Lung (tissue), 17 donors: ENCODE measurements at places on chromosomes 13 and 19. TPM values are rescaled to one million over a fixed set of nuclear protein-coding genes. Genes with fewer than 3 reads are reported as not detected.

GRCh38 chr19:41927497-41928192 lies 604 bp downstream of the ERFL start:
- no peak for DNase-seq

GRCh38 chr19:35449359-35450043 lies 1.4 kb downstream of the FFAR2 start:
- DNase-seq, result no peak

- DNase-seq, result no peak
These were observed 63.5 kb upstream of the SPATA13 start for GRCh38 chr13:24097064-24097463.

DNA sequence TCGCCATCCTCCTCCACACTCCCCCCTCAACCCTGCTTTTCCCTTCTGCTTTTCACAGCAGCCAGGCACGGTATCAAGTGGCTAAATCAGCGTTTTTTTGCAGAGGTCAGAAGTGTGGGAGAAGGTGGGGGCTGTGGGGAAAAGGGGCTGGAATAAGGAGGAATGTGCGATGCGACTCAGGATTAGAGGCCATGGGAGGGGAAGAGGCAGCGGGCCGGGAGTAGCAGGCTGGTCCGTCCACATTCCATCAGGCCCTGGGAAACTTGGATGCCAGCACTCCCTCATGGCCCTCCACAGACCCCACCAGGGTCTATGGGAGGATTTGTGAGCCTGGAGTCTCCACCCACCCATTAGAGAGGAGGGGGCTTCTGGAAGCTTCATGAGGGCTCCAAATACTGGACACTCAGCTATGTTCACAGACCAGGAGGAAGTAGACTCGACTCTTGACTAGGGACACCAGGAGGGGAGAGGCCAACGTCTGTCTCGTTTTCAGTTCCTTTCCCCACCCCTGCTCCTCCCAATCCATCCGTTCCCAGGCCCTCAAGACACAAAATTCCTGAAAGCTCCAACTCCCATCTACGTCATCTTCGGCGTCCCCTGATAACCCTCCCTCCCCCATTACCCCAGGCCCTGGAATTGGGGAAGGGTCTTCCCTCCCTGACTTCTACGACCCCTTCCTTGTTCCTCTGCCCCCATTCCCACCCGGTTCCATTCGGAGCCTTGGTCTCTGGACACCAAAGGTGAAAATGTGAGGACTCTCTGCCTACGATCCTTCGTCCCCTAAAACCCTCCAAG lies 3.3 kb upstream of the KCNC3 start:
- DNase-seq, result peak; percentile 84

DNA sequence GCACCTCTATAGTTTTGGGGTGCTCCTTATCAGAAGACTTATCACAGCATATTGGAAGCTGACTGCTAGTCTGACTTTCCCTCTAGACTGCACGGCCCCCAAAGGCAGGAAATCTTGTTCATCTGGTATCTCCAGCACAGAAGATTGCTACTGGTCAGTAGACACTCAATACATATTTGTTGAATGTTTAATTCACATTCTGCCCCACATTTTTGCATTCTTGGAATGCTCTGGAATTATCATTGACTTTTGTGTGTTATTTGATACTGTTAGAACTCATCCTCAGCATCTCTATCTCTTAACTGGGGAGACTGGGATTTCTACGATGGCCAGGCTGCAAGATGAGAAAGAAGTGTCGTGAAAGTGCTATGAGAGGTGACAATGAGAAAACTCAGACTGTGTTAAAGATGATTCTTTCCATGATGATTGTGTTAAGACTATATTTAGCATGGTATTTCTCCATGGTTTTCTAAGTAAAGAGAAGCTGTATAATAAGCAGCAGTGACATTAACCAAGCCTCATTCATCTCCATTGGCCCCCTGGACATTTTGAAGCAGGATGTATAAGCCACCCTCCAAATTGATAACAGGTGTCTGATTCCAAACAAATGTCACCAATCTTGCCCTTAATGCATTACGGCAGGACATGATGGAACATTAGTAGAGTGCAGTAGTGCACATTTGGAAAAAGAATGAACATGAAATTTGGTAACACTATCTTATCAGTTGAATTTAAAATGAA lies 440.9 kb downstream of the RFC3 start:
- no peak for DNase-seq

GGN gene
- polyA plus RNA-seq, result 0.33 TPM

- peak; percentile 63 for DNase-seq
These were observed 17.1 kb downstream of the HNRNPM start for GRCh38 chr19:8461891-8462290.

EGLN2 gene
- polyA plus RNA-seq, result 132 TPM

C19orf67 gene
- polyA plus RNA-seq, result not detected

DNA sequence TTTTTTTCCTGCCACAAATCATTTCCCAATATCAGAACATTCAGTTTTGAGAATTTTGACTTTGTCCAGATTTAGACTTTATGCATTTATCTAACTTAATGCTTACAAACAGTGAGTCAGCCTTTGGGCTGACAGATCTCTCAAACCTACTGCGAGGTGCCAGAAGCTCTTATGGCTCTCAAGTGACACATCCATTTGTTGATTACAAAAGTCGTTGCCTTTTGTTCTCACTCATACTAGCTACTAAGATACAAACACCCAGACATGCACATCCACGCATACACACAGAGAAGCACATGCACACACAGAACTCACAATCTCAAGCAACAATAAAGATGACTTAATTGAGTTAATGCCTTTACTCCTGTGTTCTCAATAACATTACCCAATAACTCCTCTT lies 1147.5 kb downstream of the DIAPH3 start:
- DNase-seq, result no peak

CELF5 gene
- 0.08 TPM for polyA plus RNA-seq

DNA sequence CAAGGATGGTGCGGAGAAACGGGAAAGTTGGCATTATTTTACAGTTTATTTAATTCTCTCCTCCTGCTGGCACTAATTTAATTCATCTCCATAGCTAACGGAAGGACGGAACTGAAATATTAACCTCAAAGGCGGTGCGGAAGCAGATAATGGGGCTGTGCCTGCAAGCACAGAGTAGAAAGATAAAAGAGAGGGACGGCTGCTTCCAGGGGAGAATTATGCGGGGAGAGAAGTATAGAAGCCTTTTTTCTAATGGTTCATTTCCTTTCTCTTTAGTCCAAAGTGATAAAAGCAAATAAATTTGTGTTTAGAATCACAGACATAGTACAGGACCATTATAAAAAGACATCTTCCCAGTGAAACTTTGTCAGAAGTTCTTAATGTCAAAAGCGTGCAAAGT lies 34.5 kb upstream of the UQCRFS1 start:
- DNase-seq, result no peak

- DNase-seq, result no peak
These were observed 10.1 kb downstream of the C19orf38 start for GRCh38 chr19:10858204-10858828.

GRCh38 chr19:38114651-38115050 lies 109.4 kb downstream of the DPF1 start:
- no peak for DNase-seq

IGFL2 gene
- not detected for polyA plus RNA-seq

DNA sequence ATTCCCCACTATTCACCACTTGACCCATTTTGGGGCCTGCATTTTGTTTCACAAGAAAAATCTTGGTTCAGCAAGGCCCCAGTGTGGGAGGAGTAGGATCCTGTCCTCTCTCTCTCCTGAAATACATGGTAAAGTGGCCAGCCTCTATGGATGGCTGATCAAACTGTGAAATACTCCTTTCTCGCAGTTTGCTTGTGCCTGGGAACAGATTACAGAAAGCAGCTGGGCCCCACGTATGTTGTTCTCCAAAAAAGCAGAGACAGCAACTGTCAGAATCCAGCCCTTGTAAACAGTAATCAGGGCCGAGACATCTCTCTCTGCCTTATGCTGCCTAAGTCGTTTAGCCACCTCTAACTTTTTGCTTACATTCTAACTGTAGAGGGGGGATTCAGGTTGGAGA lies 61.0 kb upstream of the RAP2A start:
- peak; percentile 26 for DNase-seq

NDUFB7 gene
- polyA plus RNA-seq, result 415 TPM

DNA sequence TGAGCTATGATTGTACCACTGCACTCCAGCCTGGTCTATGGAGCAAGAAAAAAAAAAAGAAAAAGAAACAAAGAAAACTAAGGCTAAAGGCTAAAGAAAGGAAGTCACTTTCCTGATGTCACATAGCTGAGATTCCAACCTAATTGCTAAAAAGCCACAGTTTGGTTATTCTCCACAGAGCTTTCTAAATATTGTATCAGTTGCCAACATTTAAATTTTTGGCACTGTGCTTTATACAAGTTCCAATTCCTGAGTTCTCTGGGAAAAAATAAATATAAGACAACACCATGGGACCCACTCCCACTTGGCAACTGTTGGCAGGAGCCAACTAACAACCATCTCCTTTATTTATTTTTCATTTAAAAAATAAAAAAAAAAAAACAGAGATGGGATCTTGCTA lies 11.2 kb upstream of the LYPD3 start:
- DNase-seq, result peak; percentile 64

GPC6 gene
- polyA plus RNA-seq, result 2.3 TPM

C13orf46 gene
- 10.1 TPM for polyA plus RNA-seq

DNA sequence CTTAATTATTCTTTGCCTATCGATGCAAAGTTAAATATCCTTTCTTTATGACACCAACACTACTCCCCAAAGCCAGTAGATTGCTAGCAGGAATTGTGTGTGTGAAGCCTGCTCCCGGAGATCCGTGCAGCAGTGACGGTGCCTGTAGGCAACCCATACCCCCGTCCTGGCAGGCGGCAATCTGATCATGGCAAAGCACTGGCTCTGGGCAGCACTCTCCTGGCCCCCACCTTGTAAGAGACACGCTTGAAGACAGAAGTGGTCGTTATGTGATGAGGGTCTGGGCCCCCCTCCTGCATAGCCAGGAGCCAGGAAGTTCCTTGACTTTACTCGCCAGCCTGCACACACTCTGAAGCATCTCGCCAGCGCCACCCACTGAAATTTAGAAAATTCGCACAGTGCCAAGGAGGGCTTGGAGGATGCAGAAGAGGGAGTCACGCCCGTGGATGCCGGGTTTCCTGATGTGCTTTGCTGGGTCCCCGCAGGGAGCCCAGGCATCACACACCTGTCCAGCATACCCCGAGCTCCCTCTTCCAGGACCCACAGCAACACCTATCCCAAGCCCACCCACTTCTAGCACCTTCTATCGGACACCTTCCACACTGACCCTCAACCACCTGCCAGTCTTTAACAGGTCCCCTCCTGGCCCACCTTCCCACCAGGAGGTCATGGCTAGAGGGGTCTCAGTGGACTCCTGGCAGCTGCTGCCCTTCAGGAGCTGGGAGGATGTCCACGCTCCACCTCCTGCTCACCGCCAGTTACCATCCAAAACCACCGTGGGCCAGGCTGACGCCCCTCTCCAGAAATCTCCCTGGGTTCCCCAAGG lies 54.5 kb downstream of the CEBPG start:
- no peak for DNase-seq

- no peak for DNase-seq
These were observed 155.5 kb downstream of the FLT1 start for GRCh38 chr13:28339419-28339818.

GSK3A gene
- polyA plus RNA-seq, result 53.7 TPM

GRCh38 chr19:43997631-43998290 lies 5.0 kb upstream of the ZNF230 start:
- DNase-seq, result no peak
